ENCODE measurements at places on chromosomes 4 and X.

DNA sequence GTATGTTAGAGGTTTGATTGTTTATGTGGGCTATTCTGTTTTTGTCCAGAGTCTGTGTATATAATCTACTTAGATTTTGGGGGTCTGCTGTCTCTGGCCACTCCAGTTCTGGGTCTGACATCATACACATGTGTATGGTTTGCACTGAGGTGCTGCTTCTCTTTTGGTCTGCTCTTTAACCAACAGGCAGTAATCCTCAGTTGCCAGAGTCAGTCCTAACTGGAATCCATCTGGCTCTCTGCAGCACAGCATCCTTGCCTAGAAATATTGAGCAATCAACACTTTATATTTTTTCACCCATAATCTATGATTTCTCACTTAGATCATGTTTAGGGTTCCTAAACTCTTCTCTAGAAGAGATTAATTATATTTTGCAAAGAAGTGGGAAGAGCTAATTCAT, 98.3 kb upstream of the SFRP2 start:
- no peak for DNase-seq

GRCh38 chrX:69161786-69162349, 3.4 kb downstream of the PJA1 start:
- no peak for DNase-seq

DNA sequence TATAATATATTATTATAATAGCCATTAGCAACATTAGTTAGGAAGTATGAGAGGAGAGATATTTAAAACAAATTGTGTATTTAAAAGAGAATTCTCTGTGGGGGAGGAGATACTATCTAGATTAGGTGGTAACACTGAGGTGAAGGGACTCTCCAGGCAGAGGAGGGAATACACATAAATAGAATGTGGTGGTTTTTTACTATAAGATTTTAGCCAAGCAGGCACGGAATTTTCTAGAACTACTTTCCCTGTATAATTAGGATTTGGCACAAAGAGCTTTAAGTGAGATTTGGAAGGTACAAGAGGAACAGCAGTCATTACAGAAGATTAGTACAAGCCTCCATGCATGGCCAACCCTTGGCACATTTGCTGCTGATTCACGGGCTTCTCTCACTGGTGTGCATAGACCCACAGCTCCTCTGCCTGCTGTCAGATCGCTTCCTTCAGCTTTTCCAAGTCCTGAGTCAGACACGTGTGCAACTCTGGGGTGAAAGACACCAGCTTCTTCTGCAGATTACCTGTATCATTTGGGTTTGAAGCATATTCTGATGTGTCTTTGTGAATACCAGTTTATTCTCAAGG, 685.5 kb downstream of the KCTD8 start:
- DNase-seq: no peak

DNA sequence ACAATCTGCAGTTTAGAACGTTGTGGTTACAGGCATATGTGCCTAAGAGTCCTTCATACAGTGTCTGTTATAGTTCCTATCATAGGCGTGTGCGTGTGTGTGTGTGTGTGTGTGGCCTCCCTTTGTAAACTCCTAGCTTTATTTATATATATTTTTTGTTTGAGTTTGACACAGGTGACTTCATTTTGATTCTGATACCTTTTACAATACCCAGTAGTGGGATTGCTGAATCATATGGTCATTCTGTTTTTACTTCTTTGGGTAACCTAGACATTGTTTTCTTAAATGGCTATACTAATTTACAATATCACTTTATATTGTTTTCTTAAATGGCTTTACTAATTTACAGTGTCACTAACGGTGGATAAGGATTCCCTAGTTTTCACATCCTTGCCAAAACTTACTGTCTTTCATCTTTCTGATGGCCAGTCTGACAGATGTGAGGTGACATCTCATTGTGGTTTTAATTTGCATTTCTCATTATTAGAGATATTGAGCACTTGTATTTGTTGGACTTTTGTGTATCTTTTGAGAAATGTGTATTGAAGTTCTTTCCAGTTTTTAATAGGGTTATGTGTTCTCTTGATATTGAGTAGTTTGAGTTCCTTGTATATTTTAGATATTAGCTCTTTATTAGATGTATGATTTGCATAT, 211.1 kb upstream of the NUDT6 start:
- DNase-seq: no peak

DNA sequence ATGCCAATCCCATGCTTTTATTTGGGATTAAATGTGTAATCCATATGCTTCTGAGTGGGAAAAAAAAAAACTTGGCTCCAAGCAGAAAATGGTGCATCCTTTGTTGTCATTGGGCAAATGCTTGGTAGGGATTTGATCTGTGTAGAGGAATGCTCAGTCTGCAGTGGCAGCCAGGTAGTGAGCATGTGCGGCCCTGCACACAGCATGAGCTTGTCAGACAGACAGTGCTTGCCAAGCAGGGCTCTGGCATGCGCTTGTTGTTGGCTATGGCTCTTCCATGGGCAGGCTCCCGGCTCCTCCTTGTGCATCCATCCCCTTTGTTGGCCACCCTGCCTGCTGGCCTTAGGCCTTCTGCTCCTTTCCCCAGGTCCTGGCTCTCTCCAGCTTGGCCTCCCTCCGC, 130.3 kb downstream of the GPR143 start:
- DNase-seq: no peak

DNA sequence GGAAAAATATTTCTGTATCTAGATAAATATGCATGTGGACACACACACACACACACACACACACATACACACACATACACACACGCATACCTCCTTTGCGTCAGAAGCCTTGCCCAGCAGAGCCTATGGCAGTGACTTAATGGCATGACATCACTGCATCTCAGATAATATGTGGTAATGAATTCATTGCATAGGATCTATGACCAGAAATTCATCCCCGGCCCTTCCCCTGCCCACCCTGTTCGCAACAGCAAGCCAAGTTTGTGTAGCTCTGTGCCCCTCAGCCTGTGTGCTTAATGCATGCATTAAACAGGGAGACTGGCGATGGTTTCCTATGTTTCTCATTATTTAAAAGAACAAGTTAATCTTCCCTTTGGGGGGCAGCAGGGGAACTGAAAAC, 120.7 kb downstream of the NKX6-1 start:
- DNase-seq: no peak

DNA sequence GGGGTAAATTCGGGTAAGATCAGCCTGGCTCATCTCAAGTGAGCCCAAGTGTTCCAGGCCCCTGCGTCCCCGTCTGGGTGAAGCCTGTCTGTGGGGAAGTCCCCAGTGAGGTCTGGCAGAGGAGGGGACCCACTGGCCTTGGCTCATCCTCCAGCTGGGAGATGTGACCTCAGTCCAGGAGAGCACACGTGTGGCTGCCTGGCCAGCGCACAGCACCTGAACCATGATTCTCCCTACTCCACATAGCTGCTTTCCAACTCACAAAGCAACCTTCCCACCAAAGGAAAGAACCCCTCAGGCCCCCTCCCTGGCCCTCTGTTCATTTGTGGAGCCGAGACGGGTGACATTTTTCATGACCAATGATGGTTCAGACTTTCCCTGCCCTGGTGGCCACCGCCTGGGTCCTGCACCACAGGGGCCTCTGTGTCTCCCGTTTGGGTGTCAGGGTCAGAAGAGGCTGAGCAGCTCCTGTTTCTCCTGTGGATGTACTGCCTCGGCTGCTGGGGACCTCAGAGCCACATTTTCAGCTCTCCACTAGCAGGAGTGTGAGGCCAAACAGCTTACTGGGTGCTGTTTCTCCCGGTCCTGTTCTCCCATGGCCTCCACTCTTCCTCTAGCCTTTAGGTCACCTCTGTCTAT, 111.4 kb downstream of the CPZ start:
- no peak for DNase-seq

DNA sequence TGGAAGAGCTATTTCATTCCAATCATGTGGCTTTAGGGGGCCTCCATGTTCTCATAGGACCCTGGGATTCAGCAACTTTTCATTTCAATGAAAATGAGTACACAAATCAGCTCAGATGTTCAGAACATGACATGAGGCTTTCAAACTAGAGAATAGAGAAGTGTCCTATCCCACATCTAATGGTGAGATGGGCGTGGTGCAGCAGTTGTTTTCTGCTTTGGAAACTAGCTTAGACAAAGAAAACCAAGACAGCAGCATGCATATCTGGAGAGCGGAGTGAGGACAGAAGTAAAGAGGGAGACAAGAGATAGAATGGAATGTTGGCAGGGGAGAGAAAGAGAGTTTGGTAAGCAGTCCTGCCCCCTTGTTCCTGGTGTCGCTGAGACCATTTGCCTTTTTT, 1009.1 kb upstream of the IGFBP7 start:
- no peak for DNase-seq

- DNase-seq: no peak
These were observed 75.9 kb downstream of the LIMCH1 start for GRCh38 chr4:41613821-41614220.

DNA sequence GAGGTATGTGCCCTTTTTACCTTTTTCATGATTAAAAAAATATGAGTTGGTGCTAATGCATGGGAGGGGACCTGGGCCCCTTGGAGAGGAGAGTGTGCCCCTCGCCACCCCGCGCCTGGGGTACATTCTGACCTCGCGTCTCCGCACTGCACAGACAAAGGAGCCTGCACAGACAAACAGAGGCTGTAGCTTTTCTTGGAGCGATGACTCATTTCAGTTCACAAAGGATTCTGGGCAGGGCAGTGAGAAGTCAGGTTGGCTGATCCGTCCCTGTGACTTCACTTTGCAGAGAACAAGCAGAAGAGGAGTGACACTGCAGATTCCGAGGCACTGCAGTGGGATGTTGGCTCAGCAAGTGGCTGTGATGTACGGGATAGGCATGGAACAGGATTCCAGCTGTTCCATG, 82.9 kb downstream of the STOX2 start:
- peak; percentile 12 for DNase-seq

- DNase-seq: no peak
These were observed 169.2 kb upstream of the MAGEB18 start for GRCh38 chrX:25968920-25969319.

- no peak for DNase-seq
These were observed 23.5 kb downstream of the CD99 start for GRCh38 chrX:2714551-2714950.

GRCh38 chr4:141977433-141977832, 341.1 kb downstream of the IL15 start:
- no peak for DNase-seq

- no peak for DNase-seq
These were observed 964.7 kb downstream of the PCDH19 start for GRCh38 chrX:99445336-99445735.

GRCh38 chr4:181566490-181566889, 676.7 kb upstream of the TENM3 start:
- no peak for DNase-seq

- DNase-seq: peak; percentile 31
These were observed 28.4 kb upstream of the TNIP3 start for GRCh38 chr4:121192480-121192879.

All from SHP77 (cell line).